ENCODE measurements at places on chromosomes 16 and 17. TPM values are rescaled to one million over a fixed set of nuclear protein-coding genes. Genes with fewer than 3 reads are reported as not detected.

DNA sequence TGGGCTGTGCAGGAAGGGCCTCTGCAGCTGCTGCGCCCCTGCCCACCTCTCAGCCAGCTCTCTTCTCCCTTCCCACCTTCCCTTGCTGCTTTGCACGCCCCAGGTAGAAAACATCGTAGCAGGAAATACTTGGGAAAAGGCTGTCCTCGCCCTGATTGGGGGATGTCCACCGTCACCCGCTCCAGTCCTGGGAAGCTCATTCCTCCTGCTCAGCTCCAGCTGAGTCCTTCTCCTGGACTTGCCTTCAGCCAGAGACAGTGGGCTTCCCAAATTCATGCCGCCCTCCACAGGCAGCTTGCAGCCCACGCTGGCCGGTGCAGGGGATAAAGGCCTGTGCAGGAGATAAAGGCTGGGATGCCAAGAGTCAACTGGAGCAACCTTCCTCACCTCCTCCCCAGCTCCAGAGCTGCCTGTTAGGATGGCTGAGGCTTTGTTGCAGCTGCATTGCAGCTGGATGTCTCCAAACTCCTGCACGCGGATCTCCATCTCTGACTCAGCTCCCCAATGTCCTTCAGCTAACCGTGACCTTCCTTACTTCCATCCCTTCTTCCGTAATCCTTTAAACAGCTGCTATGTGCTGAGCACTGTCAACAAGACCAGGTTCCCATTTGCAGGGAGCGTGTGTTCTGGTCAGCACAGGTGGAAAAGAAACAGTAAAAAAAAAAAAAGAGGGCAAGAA is 402.0 kb upstream of the TNRC6C start:
- no peak for DNase-seq

GRCh38 chr17:68468788-68469187 is 11.5 kb upstream of the WIPI1 start:
- DNase-seq: no peak

DNA sequence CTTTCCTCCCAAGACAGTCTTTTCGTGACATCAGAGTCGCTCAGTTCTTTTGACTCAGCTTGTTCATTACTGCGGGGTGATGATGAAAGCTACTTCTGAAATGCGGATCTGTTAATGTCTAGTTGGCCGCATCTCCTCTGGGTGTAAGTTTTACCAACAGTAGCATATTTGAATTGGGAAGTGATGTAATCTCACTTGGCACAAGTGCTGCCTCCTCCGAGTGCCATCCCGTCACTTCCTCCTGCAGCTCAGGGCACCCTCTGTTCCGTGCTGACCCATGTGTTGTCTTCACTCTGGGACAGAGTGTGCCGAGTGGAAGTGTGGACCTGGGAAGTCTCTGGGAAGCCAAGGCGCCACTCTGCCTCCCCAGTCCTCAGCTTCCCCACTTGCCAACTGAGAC is 8.9 kb downstream of the ADAD2 start:
- no peak for DNase-seq

TBC1D3E gene
- total RNA-seq: not detected

ITGAL gene
- 60.2 TPM for total RNA-seq

Measured in left lung (tissue), 14 donors.